ENCODE measurements at places on chromosomes 5 and 9. TPM values are rescaled to one million over a fixed set of nuclear protein-coding genes. Genes with fewer than 3 reads are reported as not detected.

- no peak for DNase-seq
Measured at GRCh38 chr9:86097510-86098224, 1.7 kb downstream of the GOLM1 start.

DNA sequence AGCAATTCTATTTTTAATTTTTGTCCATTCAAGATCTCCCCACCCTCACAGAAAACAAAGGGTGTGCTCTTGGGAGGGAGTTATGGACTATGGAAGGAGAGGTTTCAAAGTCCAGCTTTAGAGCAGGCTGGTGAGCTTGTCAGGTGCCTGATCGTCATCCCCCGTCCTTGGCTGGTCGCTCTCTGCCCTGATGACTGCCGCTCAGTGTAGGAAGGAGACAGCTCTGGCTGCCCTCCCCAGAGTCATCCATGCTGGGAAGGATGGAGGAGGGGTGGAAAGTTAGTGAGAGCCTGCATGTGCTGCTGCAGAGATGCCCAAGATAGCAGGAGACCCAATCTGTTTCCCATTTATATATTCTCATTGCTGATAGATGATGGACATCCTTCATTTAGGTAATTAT lies 96.6 kb downstream of the NLN start:
- DNase-seq: no peak

The TAF11L12 gene
- total RNA-seq: not detected

The IFNA13 gene
- total RNA-seq: not detected

The PRSS3 gene
- 6.5 TPM for total RNA-seq

The MZB1 gene
- total RNA-seq: 12.9 TPM
